CD4-positive, alpha-beta T cell treated with Interleukin-4 for 1 hour (primary cell): ENCODE measurements at places on chromosomes 2 and 18.
A peak's percentile ranks its signal among the peaks of the same experiment; 100 is the strongest.

DNA sequence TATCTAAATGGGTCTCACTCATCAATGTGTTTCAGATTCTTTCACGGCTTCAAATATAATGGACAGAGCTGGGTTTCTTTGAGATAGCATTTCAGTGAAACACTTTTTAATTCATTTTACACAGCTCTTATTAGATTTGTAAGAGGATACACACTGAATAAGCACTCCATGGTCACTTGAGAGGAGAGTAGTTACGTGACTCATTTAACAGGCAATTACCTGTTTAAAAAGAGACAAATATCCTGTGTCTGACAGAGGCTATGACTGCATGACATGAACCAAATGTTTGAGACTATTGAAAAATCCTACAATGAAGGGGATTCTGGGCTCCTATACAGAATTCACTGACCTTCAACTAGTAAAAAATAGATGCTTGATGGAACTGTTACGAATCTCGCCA, 786.9 kb downstream of the EPHA4 start:
- no peak for DNase-seq

- DNase-seq = no peak
Measured at GRCh38 chr18:987325-988186, 82.9 kb downstream of the ADCYAP1 start.

DNA sequence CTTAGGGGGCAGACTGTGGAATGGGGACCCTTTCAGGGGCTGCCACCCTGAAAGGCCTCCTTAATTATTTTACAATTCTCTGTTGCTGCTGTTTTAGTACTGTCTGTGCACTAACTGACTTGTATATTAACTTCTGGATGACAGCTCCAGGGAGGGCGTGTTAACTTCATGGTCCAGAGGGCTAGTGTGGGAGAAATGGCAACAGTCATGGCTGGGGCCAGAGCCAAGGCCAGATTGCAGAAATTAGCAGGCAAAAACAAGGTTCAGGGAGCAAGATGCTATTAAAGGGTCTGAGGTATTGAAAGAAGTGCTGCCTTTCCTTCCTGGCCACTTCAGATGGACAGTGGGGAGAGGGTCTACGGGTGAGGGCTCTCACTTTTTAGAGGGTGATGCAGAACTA, 9.1 kb downstream of the WIPF1 start:
- DNase-seq = no peak

- DNase-seq = no peak
Measured at GRCh38 chr2:234960175-234961088, 8.6 kb downstream of the SH3BP4 start.

DNA sequence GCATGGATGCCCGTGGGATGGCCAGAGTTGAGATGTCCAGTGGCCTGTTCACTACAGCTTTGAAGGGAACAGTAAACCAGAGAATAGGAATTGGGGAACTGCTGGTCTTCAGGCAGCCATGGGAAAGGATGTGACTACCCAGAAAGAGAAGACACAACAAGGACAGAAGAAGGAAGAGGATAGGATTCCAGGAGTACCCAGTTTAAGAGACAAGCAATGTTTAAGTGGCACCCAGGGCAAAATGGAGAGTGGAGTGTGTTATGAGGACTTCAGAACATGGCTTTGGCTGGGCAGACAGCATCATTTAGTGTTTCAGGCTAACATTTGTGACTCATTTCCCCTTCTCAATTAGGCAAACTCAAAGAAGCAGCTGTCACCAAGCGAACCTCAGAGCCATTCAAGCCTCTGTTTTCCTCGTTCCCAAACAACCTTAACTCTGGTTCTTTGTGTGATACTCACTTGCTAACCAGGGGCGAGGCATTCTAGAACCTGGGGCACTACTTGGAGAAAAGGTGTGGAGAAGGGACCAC, 4.0 kb upstream of the FAM124B start:
- no peak for DNase-seq

DNA sequence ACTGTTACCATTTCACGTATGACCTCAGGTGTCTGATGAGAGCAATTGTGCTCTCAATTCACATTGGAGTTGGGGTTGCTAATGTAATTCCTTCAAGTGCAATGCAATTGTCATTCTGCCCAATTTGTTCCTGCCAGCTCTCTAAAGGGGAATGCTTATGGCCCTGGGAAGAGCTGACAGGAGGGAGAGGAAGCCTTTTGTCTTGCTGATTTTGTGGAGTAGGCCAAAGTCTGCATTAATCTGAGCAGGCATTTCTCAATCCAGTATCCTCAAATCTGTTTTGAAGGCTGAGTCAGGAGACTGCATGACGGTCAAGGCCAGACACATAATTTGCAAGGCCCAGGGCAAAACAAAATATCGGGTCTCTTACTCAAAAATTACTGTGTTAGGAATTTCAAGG, 326.4 kb upstream of the SPHKAP start:
- no peak for DNase-seq

DNA sequence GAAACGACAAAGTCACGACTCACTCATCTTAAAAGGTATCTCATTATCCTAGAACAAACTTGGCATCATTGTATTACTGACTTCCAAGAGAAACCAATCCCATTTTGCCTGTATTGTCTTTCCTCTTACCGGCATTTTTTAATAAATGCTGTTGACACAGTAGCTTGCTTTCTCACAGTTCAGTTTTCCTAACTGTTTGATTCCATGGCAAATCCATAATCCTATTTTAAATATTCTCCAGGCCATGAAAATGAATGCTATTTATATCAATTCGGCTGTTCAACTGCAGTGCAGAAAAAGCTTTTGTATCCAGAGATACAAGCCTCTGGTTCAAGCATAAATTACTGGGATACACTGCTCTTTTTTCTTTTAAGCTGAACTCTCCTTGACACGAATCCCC, 1241.9 kb downstream of the DPP10 start:
- no peak for DNase-seq

GRCh38 chr18:35443434-35443833, 54.3 kb downstream of the INO80C start:
- no peak for DNase-seq

DNA sequence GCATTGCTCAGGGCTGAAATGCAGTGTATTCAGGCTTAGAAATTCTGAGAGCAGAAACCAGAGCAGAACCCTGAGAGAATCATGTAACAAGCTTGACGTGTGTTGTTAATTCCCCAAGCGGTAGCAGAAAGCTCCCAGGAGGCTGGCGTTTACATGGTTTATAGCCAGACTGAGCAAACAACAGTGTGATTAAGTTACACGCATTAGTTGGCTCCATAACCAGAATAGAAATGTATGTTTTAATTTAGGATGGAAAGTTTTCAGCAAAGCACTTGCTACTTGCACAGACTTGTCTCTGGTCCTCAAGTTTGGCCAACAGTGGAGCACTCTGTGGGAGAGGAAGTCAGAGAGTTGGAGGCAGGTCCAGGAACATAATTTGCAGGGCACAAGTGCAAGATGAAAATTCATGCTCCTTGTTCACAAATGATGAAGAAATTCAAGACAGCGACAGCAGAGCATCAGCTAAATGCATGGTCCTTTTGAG, 69.3 kb downstream of the MAPK4 start:
- DNase-seq = no peak

- DNase-seq = no peak
Measured at GRCh38 chr18:500632-501405, at the start of gene COLEC12. Gene COLEC12 (minus strand): TSS chr18:500701. CDS start chr18:500514, 187 bp downstream.

DNA sequence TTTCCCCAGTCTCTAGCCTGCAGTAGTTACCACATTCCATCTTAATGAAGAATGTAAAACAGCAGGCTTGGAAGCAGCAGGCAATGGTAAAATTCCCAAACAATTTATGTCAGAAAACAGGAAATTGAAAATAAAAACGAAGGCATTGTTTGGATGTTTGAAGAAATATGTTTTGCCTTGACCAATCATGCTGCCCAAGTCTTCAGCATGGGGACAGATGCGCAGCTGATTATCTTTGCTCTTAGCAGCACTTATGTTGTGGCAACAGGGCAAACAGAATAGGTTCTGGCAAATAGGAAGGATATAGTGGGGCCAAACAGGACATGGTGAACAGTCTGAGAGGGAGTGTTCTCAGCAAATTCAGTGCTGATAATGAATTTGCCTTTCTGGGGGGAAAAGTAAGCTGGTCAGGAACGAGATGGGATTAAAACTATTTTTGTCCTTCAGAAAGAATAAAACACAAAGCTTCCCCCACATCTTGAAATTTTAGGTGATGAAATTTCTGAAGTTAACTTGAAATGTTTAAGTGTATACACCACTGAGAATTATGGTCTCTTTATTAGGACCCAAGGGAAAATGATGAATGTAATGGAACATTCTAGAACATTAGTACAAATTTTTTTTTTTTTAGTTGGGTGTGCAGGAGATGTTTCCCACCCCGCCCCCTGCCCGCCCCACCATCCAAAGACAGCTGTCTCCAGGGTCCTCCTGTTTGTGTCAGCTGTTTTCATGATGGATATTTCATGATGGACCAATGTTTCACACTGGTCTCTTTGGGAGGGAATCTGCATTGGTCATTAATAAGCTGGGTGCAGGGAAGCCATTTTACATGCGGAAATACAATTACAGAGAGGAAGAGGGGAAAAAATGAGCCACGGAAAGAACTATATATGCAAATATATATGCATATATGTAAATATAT, 239.5 kb upstream of the REV1 start:
- no peak for DNase-seq

- no peak for DNase-seq
Measured at GRCh38 chr2:233252227-233252626, 754 bp downstream of the ATG16L1 start.

DNA sequence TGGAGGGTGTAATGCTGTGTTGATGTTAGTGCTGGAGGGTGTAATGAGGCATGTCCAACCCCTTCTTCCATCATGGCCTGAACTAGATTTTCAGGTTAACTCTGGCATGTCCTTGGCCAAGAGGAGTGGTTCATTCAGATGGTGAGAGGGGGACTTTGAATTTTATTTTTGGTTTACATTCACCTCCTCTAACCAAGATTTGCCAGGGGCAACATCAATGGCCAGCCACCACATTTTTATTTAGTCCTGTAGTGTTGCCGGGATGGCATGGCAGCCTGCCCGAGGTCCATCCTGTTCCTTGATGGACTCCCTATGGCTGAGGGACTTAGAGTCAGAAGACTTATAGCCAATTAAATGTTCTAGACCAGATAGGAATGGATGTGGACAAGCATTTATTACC, 484.6 kb upstream of the HS6ST1 start:
- no peak for DNase-seq

- DNase-seq = peak; percentile 13
Measured at GRCh38 chr2:147632198-147632597, 212.6 kb upstream of the ACVR2A start.

DNA sequence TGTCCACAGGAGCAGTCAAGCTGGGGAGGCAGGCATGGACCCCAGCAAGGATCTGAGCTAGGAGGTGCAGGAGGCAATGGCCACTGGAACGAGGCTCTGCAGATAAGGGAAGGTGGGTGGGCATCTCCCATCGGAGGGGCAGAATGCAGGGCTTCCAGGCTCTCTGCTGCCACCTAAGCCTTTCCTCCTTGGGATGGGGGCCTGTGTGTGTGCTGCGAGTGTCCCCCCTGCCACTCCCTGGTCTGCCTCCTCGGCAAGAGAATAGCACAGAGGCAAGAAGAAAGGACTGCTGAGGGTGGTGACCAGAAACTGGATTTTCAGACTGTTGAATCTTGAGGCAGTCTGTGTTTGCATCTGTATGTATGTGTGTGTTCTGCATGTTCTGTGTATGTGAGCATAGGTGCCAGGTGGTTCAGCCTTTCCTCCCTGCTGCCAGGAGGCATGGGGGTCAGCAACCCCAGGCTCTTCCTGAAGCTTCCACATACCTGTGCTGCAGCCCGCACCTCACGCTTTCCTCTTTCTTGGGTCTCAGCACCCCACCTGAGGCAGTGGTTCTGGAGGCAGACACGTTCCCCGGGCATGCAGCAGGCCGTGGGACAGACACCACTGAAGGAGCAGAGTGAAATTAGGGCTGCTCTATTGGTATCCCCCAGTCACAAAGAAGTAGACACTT, 86.7 kb downstream of the EPAS1 start:
- no peak for DNase-seq

GRCh38 chr2:201707753-201708152, 9.3 kb upstream of the MPP4 start:
- no peak for DNase-seq

- DNase-seq = no peak
Measured at GRCh38 chr2:9008951-9009664, 5.6 kb upstream of the MBOAT2 start.

DNA sequence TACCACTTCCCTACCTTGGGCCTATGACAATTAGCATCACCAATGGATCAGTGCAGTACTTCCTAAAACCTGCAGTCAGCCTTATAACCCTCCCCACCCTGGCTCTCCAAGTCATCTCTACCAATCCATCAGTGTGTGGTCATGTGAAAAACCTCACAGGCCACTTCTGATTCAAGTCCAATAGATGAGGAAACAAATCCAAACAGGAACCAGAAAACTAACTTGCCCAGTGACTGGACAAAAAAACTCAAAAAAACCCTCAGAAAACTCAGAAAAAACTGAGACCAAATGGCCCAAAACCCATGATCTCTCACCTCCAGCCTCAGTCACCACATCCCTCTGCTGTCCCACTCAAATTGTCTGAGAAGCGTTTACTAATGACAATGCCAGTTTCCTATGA, 43.3 kb downstream of the TGFA start:
- DNase-seq = no peak

- DNase-seq = peak; percentile 35
Measured at GRCh38 chr2:236568068-236568921, 1.3 kb upstream of the ACKR3 start.

GRCh38 chr2:241011296-241011600, 12.8 kb downstream of the SNED1 start:
- DNase-seq = no peak

GRCh38 chr18:54086046-54086802, 138.2 kb downstream of the MBD2 start:
- DNase-seq = no peak

- no peak for DNase-seq
Measured at GRCh38 chr2:43762286-43762685, 11.6 kb upstream of the DYNC2LI1 start.

- DNase-seq = no peak
Measured at GRCh38 chr2:151020411-151020810, 241.3 kb downstream of the RBM43 start.

DNA sequence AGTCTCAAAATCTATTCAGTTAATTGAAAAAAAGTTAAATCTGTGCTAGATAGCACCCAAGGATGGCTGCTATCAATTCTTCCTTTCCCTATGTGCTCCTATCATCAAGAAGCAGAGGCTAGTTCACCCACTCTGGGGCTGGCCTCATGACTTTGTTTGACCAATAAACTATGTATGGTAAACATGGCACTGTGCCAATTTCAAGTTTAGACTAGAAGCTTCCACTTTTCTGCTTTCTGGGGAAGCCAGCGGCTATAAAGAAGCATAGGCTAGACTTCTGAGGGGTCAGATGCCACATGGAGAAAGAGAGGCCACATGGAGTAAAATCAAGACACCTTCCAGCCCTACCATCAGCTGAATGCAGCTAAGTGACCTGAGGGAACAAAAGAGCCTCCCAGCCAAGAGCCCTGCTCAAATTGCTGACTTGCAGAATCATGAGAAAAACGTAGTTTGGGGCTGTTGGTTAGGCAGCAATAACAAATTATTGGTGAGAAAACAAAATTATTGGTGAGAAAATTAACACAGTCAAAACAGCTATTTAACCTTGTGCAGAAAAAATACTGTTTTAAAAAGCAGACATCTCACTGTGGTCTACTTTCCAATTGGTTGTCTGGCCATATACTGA, 86.5 kb upstream of the SLC14A2 start:
- no peak for DNase-seq

GRCh38 chr2:233822101-233822771, 32.1 kb downstream of the HJURP start:
- DNase-seq = no peak
